ENCODE measurements at places on chromosomes 3 and 15.

DNA sequence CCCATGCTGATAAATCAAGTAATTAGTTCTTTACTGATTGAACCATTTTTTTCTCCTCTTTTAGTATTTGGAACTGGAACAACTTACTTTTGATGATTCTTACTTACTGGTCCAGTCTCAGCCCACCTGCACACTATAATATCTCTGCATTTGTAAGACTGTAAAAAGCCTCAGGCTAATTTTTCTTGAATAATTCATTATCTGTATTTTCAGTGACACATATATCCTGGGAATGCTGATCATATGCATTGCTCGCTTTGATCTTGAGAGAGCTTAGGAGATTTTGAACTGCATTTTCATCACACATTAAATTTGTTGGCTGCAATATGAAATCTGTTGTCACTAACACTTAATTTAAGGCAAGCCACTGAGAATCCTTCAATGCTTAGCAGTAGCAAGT, 760.6 kb downstream of the EDEM1 start:
- no peak for DNase-seq

GRCh38 chr3:68892297-68892696, 40.0 kb downstream of the TAFA4 start:
- DNase-seq = no peak

- no peak for DNase-seq
Observed at GRCh38 chr3:122265957-122266356, 59.1 kb upstream of the CSTA start.

DNA sequence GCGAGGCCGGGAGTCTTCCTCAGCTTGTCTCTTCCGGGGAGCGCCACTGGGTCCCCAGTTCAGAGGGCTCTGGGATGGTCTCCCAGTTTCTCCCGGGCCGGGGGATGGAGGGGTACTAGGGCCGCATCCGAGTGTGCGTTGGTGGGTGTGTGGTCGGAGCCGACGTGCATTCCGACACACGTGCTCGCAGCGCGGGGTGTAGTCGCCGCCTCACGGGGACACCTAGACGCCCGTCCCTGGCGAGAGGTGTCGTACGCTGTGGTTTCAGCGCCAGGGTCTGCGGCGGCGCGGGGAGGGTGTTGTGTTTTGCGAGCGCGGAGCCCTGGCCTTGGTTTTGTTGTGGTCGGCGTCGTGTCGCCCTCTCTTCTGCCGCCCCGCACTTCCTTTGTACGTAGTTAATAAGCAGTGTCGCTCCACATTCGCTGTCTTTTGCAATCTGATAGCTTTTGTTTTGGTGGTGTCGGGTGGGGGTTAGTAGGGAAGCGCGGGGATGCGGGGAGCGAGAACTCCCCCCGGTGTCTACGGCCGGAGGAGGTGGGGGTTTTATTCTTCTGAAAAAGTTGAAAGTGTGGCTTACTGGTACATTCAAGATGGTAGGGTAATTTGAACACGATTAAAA, 2.2 kb downstream of the IGF1R start:
- peak; percentile 32 for DNase-seq

- DNase-seq = no peak
Observed at GRCh38 chr3:162166543-162166942, 669.9 kb downstream of the OTOL1 start.

GRCh38 chr3:177647876-177648275, 450.6 kb upstream of the TBL1XR1 start:
- DNase-seq = no peak

GRCh38 chr3:72816862-72817355, 31.3 kb downstream of the SHQ1 start:
- no peak for DNase-seq
